Fibroblast of mammary gland (primary cell): ENCODE measurements at places on chromosomes 5 and 9.

- no peak for DNase-seq
Measured at GRCh38 chr5:3157214-3157613, 405.7 kb upstream of the IRX2 start.

- no peak for DNase-seq
Measured at GRCh38 chr9:128497824-128498610, 6.5 kb upstream of the GLE1 start.

DNA sequence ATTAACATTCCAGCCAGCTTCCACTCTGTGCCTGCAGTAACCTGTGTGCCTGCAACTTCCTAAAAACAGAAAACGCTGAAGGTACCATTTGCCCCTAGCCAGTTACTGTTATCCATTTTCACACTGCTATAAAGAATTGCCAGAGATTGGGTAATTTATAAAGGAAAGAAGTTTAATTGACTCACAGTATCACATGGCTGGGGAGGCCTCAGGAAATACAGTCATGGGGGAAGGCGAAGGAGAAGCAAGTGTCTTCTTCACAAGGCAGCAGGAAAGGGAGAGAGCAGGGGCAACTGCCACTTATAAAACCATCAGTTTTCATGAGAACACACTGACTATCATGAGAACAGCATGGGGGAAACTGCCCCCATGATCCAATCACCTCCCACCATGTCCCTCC is 31.2 kb downstream of the PTCD2 start:
- DNase-seq = peak; percentile 25

DNA sequence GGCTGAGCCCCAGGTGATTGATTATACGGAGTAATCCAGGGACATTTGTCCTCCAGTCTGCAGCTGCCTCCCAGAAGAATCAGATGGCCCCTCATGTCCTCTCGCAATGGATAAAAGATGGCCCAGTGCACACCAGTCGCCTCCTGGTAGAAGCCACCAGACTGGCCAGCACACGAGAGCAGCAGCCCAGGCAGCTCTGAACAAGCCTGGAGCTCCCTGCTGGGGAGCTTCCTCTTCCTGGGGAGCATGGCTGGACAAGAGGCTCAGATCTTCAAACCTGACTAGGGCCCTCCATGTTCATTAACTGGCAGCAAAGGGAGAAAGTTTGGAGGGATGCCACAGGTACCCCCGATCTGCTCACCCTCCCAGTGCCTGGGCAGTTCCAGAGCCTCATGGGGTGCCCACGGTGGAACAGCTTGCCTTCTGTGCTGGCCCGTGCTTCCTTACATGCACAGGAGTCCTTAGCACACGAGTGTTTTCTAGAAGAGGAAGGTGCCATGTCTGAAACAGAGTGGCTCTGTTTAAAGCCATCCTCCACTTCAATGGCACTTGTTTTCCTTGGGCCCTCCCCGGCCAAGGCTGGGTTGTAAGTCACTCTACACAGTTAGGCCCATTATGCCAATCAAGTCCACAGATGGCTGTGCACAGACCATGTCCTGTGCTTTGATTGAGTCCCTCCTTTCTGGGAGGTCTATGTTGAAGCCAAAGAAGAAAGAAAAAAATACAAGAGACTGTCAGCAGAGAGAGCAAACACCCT is 75.6 kb downstream of the PRRT1B start:
- DNase-seq = no peak

DNA sequence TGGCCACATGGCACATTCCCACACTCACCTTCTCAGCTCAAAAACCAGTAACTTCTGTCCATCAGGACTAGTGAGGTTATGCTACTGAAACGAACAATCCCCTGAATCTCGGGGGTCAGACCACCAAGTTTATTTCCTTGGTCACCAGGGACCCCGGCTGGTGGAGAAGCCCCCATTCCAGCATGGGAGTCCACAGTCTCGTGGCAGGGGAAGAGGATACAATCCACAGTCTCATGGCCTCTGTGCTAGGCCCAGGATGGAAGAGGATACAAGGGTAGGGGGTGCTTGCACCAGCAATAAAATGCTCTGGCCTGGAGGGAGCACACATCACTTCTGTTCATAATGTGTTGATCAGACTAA is 7.4 kb upstream of the CARD19 start:
- DNase-seq = no peak

DNA sequence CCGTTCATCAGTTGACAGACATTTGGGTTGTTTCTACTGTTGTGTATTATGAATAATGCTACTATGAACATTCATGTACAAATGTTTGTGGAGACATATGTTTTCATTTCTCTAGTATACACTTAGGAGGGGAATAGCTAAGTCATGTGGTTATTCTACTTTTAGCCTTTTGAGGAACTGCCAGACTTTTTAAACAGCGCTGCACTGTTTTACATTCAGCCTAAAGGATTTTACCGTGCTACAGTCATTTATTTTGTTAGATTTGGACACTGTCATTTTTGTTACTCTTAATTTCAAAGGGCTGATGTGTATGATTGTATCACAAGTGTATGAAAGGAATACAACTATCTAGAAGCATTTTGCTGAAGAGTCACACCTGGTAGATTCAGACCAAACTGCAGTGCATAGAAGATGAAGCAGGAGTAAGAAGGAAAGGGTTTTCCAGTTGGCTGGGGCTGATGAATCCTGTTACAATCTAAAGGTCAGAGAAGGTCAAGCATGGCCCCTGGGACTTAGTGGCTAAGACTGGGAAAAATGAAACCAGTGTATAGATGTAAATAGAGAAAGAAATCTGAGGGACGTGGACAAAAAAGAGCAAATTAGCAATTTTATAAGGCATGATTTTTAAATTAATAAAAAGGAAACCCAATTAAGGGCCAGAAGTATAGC is 509.7 kb downstream of the PSAT1 start:
- no peak for DNase-seq

DNA sequence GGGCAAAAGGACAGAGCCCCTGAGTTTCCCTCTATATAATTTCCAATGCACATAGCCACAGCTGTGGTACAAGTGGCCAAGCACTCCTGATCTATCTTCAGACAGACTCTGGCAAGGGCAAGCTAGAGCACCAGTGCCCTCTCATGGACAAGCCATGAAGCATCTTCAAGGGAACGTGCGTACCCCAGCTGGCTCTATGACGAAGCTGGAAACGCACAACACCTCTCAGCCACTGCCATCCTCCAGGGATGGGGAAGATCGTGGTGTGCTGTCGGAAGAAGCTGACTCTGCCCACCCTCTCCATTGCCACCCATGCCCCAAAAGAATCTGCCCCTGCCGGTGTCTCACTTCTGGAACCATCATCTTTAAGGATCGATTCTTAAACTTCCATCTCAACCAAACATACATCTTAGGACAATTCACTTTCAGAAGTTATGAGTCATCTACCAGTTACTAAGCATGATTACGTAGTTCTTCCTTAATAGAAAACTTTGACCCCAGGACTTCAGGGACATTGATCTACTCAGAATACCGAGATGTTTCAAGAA is 482.9 kb downstream of the AGTPBP1 start:
- peak; percentile 68 for DNase-seq
